ENCODE measurements at places on chromosomes 6 and 20.

GRCh38 chr20:16013631-16014030 lies 559.6 kb downstream of the KIF16B start:
- DNase-seq, result no peak

DNA sequence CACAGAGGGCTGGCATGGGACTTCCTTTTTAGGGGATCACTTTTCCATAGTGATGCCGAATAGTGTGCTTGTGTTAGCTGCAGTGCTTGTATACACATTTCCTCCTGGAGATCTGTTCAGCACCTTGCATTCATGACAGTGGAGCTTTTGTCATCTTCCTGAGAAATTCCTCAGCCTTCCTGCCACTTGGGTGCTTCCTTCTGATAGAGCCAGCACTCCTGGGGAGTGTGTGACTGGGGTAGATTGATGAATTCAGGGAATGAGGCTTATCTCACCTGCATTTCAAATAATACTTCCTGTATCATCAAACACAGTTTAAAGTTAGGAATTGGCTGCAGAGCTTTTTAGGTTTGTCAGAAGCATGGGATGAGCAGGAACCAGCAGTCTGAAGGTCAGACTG lies 48.8 kb upstream of the SCGN start:
- no peak for DNase-seq

- DNase-seq, result no peak
These were observed 452.0 kb downstream of the EPHA7 start for GRCh38 chr6:92967362-92967761.

DNA sequence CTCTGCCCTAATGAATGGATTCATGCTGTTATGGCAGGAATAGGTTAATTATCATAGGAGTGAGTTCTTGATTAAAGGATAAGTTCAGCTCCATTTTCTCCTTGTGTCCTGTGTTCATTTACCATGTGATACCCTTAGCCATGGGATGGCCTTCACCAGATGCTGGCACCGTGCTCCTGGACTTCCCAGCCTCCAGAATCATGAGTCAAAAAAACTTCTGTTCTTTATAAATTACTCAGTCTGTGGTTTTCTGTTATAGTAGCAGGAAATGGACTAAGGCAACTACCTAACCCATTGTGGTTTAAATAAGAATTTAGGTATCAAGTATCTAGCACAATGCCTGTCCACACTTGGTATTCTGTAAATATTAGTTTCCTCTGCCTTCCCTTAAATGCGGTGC lies 223.5 kb downstream of the MEI4 start:
- DNase-seq, result no peak

- DNase-seq, result no peak
These were observed 212.6 kb upstream of the MOCS1 start for GRCh38 chr6:40146902-40147301.

DNA sequence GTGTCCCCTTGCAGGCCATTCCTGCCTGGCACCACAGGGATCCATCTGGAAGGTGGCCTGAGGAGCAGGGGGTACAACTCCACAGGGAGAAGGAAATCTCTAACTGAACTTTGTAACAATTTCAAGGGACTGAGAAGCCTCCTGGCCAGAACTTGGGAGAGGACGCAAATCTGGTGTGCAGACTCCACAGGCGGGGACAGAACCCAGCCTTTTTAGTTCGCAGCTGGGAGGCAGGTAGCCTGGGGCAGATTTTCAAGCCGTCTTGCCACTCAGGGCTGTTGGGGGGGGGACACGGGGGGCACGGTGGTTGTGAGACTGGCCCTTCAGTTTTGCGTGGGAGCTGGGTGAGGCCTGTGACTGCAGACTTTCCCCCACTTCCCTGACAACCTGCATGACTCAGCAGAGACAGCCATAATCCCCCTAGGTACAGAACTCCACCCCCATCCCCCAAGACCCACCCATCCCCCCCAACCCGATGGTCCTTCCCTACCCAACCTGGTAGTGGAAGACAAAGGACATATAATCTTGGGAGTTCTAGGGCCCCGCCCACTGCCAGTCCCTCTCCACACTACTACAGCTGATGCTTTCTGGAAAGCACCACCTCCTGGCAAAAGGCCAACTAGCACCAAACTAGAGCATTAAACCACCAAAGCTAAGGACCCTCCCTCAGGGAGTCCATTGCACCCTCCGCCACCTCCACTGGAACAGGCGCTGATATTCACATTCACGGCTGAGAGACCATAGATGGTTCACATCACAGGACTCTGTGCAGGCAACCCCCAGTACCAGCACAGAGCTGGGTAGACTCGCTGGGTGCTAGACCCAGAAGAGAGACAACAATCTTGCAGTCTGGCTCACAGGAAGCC lies 3.0 kb upstream of the HUS1B start:
- DNase-seq, result no peak

All from HEK293T (cell line).